ENCODE measurements at places on chromosomes 5 and 9.

- peak; percentile 38 for DNase-seq
Measured at GRCh38 chr5:172683645-172684471, 42.8 kb downstream of the NEURL1B start.

DNA sequence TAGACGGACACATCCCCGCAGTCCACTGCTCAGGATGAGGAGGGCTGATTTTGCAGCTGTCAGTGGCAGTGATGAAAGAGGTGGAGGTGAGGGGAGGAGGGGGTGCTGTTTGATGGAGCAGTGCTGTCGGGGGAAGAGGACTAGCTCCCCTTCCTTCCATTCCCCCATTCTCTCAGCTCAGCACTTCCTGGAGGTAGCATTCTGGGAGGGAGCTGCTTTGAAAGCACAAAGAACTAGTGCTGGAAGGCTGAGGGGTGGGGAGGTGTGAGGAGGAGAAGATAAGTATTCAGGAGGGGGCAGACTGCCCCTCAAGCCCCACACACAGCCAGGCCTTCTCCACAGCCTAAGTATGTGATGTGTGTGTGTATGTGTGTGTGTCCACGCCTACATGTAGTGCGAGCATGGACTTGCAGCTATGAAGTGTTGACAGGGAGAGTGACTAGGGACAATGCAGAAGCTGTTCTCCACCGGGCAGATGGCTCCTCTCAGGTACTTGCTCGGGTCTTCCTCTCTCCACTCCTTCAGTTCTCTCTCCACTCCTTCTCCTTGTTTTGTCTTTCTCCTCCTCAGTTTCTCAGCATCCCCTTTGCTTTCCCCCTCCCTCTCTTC is 65.5 kb upstream of the HSPA9 start:
- no peak for DNase-seq

- DNase-seq = peak; percentile 53
Measured at GRCh38 chr5:142012186-142012785, 541 bp downstream of the GNPDA1 start.

DNA sequence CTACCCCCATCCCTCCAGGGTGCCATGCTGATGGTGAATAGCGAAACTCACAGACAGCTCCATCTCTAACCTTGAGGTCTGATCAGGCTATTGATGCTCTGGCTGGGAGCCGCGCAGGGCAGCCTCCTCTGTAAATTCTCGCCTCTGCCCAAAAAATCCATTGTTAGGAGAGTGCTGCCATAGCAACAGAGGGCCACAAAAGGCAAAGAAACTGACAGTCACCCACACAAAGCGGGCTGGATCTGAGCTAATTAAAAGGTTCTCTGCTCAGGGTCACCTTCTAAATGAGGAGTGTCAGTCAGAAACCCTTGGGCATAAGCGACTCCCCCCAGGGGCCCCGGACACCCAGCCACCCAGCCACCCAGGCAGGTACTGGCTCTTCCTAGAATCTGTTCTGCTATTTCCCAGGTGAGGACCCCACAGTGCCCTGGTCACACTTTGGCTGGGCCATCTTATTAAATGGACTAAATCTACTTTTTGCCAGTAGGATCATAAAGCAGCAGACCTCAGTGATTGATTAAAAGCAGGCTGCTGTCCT is 126.7 kb downstream of the MED10 start:
- DNase-seq = no peak

DNA sequence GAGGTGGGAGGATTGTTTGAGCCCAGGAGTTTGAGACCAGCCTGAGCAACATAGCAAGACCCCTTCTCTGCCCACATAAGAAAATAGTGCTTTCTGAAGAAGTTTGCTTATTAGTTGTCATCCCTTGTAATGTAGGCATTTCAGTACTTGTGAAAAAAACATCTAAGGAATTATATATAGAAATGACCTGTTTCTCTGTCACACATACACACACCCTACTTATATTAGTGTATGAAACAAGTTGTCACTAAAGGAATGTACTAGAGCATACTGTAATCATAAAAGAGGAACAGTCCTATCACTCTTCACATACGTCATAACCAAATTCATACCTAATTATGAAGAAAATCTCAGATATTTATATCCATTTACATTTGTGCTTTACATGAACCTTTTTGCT is 122.0 kb downstream of the NIPBL start:
- DNase-seq = no peak

GRCh38 chr9:98654247-98654646 is 54.5 kb downstream of the GABBR2 start:
- DNase-seq = no peak

GRCh38 chr5:51392689-51393199 is 9.5 kb downstream of the ISL1 start:
- no peak for DNase-seq

DNA sequence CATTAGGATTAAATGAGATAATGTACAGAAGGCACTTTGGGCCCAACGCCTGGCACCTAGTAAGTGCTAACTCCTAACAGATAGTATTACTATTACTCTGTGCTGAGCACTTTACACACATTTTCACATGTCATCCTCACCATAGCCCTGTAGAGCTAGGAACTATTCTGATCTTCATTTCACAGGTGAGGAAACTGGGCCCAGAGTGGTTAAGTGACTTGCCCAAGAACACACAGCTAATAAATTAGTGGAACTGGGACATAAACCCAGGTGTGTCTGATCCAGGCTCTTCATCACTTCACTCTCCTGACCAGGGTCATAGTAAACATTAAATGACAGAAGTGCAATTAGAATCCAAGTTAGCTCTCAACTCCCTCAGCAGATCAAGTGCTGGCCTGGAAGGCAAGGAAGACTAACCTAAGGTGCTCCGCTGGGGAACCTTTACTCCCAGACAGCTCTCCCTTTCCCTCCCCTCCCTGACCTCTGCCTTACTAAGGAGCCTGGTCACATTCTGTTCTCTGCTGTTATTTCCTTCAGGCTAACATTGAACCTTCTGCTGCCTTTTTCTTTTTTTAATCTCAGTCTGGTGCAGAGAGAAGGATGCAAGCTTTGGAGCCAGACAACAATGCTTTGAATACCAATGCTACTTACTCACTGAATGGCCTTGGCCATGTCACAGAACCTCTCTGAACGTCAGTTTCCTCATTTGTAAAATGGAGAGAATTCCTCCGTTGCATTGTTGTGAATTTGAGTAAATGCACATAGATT is 4.1 kb upstream of the ADRA1B start:
- DNase-seq = no peak

DNA sequence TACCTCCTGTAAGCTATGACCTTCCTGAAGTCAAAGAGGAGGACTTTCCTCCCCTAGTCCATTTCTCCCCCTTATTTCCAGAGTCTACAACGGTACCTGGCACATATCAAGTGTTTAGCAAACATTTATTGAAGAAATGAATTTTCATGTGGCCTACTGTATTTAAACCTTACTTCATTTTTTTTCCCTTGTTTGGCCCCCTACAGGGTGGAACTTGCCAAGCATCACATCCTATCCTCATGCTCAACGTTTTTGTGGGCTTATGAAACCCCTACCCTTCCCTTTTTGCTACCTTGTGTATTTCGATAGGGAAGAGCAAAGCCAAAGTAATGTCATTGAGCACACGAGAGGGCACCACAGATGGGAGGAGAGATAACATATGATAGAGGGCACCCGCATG is 1857.8 kb upstream of the WWC1 start:
- no peak for DNase-seq

GRCh38 chr5:60260658-60261057 is 367.1 kb upstream of the PDE4D start:
- DNase-seq = no peak

- no peak for DNase-seq
Measured at GRCh38 chr9:97880336-97880735, 27.3 kb downstream of the FOXE1 start.

GRCh38 chr9:76585487-76586389 is 126.8 kb downstream of the GCNT1 start:
- DNase-seq = no peak

DNA sequence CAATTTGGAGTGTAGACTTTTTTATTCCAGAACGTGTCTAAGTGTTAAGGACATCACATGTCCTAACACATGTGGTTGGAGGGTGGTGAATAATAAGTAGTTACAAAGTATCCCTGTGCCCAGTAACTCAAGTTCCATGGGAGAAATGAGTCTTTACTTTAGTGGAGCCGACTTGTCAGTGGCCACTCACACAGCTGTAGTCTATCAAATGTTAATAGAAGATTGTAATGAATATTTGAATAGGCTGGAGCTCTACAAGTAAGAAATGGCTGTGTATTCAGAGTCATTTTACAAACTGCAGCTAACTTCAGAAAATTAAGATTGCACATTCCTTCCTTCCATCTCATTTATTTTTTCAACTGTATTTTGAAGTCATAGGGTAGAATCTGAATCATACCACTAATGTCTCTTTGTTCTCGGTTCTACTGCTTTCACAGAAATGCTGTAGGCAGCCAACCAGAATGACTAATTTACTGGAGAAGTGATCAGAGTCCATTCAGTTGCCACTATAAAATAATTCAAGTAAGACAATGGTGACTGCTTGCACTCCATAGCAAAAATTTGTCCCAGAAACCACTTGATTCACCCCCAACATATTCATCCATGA is 394.8 kb downstream of the NR2F1-AS1 start:
- DNase-seq = no peak

DNA sequence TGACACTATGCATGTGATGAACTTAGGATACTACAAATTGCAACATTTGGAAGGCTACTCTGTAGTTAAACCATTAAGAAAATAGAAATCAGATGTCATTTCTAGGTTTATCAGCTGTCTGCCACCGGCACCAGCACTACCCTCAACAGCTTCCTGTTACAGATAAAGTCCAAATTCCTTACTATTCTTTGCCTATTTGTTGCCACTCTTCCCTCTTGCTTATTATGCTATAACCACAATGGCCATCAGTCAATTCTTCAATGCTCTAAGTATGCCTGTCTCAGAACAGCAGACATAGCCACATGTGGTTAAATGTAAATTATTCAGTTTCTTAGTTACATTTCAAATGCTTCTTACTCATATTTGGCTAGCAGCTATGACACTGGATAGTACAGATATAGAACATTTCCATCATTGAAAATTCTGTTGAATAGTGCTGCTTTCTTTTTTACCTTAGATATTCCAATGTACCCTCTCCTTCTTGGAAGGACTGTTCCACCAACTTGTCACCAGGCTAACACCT is 21.0 kb downstream of the DHX29 start:
- no peak for DNase-seq

DNA sequence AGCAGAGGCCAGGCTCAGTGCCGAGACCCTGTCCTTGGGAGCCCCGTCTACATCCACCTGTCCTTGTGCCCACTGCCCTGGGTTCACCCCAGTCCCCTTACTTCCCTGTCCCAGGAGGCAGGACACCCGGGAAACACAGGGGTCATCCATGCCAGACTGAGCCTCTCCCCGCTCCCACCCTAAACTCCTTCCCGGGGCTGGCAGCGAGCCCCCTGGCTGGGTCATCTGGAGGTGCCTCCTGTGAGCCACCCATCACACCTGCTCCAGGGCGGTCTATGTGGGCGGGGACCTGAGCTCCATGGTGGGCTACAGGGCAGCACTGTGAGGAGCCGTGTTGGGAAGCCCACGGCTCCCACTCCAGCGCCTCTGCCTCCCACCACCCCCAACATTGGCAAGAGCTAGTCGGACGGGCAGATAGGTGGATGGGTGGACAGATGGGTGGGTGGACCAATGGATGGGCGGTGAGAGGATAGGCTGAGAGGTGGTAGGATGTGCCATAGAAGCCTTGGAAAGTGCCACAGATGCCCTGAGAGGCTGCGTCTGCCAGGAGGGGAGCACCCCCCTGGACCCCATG is 42.5 kb upstream of the RXRA start:
- no peak for DNase-seq

DNA sequence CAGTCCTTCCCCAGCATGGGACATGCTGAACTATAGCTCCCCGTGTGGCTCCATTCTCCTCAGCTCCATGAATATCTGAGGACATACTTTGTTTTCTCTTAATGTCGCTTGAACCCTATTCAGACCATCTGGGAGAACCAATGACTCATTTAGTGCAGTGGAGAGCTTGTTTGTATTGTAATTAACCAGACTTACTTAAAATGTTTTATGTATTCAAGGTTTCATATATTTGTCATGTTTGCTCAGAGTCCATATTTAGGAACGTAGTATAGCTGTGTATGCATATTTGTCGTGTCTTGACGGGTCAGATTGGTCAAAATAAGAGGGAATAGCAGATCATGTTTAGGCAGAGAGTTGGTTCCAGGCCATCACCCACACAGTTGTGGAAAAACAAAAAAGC is 150.1 kb upstream of the NTRK2 start:
- DNase-seq = no peak

DNA sequence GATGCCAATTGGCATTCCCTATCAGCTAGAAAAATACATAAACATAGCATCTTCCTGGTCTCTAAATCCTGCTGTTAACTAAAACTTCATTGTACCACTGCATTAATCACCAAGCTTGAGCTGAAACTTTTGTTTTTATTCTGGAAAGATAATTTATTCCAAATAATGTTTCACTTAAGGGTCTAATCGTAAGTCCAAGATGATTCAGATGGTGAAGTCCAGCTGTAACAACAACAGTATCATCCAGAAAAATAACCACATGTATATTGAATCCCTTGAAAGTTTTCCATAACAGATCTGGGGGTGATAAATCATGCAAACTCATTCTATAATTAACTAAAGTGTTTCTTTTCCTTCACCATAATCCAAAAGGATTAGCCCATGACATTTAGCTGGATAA is 23.9 kb downstream of the RORB start:
- DNase-seq = no peak

DNA sequence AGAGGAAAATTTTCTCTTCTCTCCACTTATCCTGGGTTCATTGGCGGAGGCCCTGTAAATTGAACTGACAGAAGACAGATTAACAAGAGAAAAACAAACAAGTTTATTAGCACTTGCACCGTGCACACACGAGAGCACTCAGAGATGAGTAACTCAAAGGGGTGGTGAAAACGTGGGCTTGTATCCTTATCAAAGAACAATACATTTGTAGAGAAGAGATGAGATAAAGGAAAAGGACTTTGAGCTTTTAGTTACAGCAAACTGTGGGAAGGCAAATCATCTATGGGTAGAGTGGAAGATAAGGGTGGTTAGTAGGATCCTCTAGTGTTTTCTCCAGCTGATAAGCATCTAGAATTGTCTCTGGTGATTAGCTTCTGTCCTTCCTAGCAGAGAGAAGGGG is 44.4 kb upstream of the ROR2 start:
- no peak for DNase-seq

DNA sequence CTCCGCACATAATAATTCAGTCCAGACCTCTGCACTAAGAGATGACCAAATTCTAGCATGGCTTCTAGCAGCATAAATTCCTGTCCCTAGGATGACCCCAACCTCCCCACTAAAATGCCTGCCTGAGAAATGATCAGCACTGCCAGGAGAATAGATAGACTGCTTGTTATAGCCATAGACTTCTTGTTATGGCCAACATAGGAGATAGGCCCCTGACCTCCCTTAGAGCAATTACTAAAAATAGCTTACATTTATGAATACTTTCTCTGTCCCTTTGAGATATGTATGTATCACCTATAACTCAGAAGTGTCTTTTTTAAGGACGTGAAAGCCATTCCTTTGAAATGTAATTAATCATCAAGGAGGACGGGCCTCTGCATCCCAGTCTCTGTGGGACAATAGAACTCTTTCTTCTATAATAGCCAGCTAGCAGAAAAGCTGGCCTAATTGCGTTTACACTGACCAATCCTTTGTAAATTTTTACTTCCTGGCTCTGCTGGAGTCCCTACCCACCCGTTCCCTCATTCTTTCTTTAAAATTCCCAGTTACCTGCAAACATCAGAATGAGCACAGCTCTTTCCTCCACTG is 1002.7 kb downstream of the CDH18 start:
- no peak for DNase-seq
